ENCODE measurements at places on chromosomes 12 and 14. TPM values are rescaled to one million over a fixed set of nuclear protein-coding genes. Genes with fewer than 3 reads are reported as not detected.

GPR68 gene
- total RNA-seq, result 0.85 TPM

DPPA3 gene
- not detected for total RNA-seq

NOP9 gene
- total RNA-seq, result 41.4 TPM

GARIN6 gene
- not detected for total RNA-seq

SLC22A17 gene
- total RNA-seq, result 8.7 TPM

PPM1H gene
- 4.8 TPM for total RNA-seq

MEG3 gene
- total RNA-seq, result 5.1 TPM

APEX1 gene
- 43.4 TPM for total RNA-seq

HOXC10 gene
- total RNA-seq, result 2.2 TPM

SMCO2 gene
- 0.43 TPM for total RNA-seq

SRGAP1 gene
- total RNA-seq, result 3.1 TPM

OR10P1 gene
- total RNA-seq, result not detected

KRT3 gene
- not detected for total RNA-seq

PGAM5 gene
- 96.1 TPM for total RNA-seq

TRPV4 gene
- 0.72 TPM for total RNA-seq

NTN4 gene
- total RNA-seq, result 108 TPM

TTC8 gene
- 13.4 TPM for total RNA-seq

KIF26A gene
- 1.3 TPM for total RNA-seq

CD69 gene
- total RNA-seq, result not detected

MMP14 gene
- total RNA-seq, result 151 TPM

BIN2 gene
- not detected for total RNA-seq

SYNJ2BP gene
- total RNA-seq, result 10.9 TPM

ANKRD33 gene
- not detected for total RNA-seq

APOF gene
- not detected for total RNA-seq

ACSS3 gene
- 2.9 TPM for total RNA-seq

RPL10L gene
- not detected for total RNA-seq

GPHN gene
- total RNA-seq, result 27.7 TPM

OXA1L gene
- total RNA-seq, result 56.9 TPM

SLC6A13 gene
- not detected for total RNA-seq

RNU4-1 gene
- under 0.01 TPM for total RNA-seq

NABP2 gene
- total RNA-seq, result 21.7 TPM

PTPN21 gene
- 4.7 TPM for total RNA-seq

MRPS35 gene
- total RNA-seq, result 128 TPM

Data from tracheal epithelial cell (primary cell).